Stimulated activated CD4-positive, alpha-beta T cell treated with anti-CD3 and anti-CD28 coated beads, Interleukin-2, amount 100 ng/mL, for 24 hours (primary cell): ENCODE measurements at places on chromosomes 6 and 20.

DNA sequence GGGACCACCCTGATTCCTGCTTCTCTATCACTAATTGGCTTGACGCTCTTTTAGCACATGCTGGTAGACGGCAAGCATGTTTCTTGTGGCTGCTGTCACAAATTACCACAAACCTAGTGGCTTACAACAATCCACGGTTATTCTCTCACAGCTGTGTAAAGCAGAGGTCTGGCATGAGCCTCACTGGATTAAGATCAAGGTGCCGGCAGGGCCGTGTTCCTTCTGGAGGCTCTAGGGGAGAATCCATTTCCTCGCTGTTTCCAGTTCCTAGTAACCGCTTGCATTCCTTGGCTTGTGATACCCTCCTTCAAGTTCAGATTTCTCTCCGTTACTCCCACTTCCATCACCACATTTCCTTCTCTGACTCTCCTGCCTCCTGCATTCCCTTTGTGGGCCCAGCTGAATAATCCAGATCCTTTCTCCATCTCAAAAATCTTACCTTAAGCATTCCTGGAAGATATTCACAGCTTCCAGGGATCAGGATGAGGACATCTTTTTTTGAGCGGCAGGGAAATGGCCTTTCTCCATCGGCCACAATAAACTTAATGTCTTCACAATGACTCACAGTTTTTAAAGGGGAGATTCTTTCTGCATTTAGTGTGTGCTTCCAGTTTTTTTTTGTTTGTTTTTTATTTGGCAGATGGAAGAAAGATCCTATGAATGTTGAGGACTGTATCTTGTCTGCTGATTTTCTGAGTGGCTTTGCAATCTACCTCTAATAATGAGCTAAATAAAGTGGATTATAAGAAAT is 39.9 kb downstream of the BMP6 start:
- no peak for DNase-seq

DNA sequence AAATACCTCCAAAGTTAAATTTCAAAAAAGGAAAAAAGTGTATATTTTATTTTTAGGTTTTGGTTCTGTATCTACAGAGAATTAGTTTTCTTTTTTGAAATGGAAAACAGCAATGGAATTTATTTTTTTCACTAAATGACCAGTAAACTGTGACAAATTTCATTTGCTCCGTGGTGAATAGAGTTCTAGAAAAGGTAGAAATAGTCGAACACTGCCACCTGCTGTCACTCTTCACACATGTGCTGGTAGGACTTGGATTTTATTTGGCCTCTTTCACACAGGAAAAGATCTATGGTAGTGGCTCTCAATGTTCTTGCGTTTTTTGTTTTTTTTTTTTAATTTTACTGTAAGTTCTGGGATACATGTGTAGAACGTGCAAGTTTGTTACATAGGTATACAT is 312.5 kb downstream of the EYA4 start:
- peak; percentile 24 for DNase-seq

- no peak for DNase-seq
Observed at GRCh38 chr6:144990784-144991183, 705.6 kb downstream of the UTRN start.

DNA sequence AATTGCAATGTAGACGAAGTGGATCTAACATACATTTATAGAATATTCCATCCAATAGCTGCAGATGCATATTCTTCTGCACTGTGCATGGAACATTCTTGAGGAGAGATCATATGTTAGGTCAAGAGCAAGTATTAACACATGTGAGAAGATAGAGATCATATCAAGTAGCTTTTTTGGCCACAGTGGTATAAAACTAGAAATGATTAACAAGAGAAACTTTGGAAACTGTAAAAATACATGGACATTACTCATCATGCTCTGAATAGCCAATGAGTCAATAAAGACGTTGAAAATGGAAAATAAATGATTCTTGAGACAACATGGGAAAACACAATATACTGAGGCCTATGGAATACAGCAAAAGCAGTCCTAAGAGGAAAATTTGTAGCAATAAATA is 94.2 kb downstream of the STXBP5 start:
- DNase-seq = no peak

- DNase-seq = no peak
Observed at GRCh38 chr6:134593887-134594286, 276.0 kb upstream of the SGK1 start.

GRCh38 chr6:147119310-147119709 is 84.9 kb upstream of the STXBP5 start:
- no peak for DNase-seq

DNA sequence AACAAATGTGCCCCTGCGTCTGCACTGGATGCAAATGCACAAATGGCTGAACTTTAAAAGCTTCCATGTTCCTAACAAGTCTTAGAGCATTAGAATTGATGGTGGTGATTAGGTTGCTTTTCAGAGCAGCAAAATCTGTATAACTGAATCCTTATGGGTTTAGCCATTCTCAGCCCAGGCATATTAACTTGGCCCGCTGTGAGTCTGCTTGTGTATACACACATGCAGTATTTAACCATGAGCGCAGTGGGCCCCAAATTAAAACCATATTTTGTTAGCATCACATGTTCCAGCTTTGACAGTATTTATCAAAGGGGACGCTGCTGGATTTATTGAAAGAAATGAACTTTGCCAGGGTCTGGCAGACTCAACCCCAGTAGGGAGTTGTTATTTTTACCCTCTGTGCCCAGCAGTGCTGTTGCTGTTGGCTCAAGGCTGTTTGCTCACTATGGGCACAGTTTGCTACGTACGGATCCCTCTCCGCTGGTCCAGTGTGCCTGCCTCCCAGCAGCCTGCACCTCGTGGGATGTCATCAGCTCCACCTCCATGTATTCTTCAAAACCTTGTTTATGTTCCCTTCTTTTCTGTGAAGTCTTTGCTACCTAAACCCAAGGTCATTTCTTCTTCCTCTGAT is 144.7 kb downstream of the QRSL1 start:
- DNase-seq = no peak

- DNase-seq = no peak
Observed at GRCh38 chr6:128439627-128440026, 80.8 kb downstream of the PTPRK start.

DNA sequence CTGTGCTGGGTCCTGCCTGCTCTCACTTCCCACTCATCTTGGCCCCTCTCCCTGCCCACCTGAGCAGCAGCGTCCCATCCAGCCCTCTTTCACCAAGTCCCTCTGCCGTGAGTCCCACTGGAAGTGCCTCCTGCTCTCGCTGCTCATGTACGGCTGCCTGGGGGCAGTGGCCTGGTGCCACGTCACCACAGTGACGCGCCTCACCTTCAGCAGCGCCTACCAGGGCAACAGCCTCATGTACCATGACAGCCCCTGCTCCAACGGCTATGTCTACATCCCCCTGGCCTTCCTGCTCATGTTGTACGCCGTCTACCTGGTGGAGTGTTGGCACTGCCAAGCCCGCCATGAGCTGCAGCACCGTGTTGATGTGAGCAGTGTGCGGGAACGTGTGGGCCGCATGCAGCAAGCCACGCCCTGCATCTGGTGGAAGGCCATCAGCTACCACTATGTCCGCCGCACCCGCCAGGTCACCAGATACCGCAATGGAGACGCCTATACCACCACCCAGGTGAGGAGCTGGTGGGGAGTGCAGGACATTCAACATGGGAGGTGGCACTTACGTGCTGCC is 2.8 kb downstream of the TMEM151B start:
- DNase-seq = no peak

DNA sequence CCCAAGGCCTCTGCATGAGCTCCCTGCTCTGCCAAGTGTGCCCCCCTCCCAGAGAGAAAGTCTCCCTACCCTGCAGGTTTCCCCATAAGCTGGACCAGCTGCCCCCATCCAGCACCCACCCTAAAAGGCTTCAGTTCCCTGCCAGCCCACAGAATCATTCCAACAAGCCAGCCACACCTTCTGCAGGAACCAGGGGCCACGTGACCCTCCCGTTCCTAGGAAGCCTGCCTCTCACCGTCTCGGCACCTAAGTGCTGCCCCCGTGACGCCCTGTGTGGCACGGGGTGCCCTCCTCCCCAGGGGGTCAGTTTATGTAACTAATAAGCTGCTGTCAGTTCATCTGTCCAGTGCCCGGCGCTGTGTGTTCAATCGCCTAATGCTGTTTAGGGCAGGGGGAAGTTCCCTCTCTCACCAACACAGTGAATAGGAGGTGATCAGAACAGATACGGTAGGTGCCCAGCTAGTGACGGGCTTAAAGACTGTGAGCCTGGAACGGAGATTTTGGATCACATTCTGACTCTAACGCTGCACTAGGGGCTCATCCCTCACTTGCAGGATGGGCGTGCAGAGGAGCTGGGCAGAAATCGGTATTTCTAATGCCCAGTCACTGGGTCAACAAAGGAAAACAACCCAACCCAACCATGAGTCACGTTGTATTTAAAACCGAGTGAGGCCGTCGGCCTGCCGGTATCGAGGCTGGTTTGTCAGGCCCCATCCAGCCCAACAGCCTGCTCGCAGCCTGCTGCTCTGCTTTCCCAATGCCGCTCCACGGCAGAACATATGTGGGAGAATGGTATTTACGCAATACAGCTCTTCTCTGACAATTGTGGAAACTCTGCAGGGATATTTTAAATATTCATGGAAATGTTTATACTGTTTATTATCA is 56.0 kb downstream of the RAMACL start:
- DNase-seq = no peak

- DNase-seq = peak; percentile 58
Observed at GRCh38 chr6:30493643-30494250, 4.4 kb downstream of the HLA-E start.

DNA sequence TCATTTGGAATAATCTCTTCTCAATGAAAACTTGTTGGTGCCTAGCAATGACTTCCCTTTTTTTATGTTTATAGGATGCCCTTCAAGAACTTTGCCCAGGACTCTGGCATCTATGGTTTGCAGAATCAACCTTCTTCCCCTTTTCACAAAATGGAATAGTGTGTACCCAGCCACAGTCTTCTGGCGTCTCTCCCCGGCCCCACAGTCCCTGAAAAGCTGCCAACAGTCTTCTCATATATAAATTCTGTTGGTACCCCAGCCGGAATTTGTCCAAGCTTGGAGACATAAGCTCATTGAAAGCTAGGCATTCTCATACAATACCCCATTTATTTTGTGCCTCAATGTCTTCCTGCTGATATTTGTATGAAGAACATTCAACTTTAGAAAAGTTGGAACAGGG is 26.4 kb upstream of the MCM3 start:
- no peak for DNase-seq

DNA sequence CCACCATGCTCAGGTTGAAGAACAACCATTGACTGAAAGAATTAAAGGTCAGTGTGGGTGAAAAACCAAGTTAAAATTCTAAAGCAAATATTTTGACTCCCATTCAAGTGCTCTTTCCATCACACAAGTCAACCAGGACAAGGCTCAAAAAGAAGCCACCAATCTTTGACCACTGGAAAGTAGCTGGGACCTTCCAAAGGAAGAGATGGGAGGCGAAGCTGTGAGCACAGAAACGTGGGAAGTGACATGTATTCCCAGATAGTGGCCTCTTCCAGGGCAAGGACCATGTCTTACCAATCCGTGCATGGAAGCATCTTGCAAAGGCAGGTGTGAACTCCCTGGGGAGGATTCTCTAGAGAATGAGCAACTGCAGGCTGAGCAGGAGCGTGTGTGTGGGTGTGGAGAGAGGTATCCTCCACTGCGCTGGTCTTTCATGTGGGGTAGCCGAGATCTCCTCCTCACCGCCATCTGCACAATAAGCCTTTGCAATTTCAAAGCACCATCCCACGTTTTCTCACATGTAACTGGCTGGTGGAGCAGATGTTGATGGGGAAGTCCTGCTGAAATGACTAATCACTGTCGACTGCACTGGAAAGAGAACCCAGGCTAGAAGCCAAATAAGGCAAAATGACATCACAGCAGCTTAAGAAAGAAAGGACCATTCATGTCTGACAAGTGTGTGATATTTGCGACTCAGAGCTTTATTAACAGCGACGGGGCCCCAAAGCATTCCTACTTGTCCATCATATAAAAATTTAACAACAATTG is 189.4 kb upstream of the RREB1 start:
- DNase-seq = peak; percentile 82

DNA sequence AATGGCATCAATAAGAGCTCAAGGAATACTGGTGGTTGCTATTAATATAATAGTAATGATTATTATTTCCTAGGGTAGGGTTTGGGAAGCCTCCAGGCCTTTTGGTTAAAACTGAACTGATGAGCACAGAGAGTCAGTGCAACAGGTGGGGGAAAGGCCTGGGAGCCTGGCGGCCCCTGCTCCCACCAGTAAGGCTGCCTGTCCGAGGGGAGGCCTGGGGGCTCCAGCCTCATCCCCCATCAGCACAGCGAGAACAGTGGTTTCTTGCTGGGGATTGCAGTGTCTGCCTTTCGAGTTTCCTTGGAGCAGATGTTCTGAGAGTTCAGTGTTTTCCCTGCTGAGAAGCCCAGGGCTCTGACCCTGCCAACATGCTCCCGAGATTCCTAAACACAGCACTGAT is 340.4 kb downstream of the CDH26 start:
- no peak for DNase-seq

- DNase-seq = no peak
Observed at GRCh38 chr6:169473663-169474062, 220.0 kb upstream of the THBS2 start.
